ENCODE measurements at places on chromosomes 6 and 20.

DNA sequence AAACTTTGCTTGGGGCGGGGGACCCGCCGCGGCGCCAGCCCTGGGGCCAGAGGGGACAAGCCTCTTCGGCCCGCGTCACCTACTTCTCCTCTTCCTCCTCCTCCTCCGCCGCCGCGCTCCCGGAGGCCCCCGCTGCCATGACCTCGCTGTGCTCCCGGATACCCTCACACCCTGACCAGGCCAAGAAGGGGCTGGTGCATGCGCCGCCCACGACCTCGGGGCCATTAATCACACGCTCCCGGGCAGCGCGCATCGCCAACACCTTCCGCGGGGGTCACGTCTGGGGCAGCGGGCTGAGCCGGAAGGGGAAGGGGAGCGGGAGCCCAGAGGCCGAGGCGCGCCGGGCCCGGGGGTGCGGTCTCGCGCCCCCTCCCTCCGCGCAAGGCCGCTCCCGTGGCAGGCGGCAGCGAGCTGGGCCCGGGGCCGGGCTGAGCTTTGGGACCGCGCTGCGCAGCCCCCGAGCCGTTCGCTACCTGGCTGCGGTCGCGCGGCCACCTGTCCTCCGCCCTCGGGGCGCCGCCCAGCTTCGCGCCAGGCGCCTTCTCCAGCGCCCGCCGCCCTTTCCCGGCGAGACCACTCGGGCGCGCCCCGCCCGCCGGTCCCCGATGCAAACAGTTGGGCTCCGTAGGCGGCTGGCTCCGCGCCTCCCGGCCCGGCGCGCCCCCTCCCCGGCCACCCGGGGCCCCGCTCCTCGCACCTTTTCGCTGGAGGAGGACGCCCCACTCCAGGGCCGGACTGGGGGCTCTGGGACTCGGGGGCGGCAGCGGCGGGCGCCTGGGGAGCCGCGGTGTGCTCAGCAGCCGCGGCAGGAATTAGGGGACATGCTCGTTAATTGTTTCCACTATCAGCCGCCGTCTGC, 575 bp upstream of the CNR1 start:
- no peak for DNase-seq

DNA sequence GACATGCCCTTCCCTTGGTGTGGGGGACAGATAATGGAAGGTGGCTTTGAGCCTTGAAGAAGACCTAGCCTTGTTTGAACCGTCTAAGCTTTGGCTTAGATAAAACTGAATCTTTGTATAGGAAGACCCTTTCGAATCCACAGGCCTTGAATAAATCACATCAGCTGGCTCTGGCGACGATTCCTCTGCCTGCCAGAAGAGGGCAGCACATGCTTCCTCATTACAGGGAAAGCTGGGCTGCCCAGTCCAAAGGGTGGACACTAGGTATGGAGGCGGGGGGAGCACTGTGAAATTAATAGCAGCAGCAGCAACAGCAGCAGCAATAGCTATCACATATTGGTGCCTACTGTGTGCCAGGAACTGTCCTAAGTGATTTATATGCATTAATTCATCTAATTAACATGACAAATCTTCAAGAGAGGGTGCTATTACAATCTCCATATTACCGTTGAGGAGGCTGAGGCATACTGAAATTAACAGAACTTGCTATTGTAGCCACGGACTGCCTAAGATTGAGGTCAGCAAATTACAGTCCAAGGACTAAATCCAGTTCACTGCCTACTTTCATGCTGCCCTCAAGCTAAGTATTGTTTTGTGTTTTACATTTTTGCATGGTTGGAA, 85.1 kb downstream of the CLIC5 start:
- DNase-seq: peak; percentile 61

DNA sequence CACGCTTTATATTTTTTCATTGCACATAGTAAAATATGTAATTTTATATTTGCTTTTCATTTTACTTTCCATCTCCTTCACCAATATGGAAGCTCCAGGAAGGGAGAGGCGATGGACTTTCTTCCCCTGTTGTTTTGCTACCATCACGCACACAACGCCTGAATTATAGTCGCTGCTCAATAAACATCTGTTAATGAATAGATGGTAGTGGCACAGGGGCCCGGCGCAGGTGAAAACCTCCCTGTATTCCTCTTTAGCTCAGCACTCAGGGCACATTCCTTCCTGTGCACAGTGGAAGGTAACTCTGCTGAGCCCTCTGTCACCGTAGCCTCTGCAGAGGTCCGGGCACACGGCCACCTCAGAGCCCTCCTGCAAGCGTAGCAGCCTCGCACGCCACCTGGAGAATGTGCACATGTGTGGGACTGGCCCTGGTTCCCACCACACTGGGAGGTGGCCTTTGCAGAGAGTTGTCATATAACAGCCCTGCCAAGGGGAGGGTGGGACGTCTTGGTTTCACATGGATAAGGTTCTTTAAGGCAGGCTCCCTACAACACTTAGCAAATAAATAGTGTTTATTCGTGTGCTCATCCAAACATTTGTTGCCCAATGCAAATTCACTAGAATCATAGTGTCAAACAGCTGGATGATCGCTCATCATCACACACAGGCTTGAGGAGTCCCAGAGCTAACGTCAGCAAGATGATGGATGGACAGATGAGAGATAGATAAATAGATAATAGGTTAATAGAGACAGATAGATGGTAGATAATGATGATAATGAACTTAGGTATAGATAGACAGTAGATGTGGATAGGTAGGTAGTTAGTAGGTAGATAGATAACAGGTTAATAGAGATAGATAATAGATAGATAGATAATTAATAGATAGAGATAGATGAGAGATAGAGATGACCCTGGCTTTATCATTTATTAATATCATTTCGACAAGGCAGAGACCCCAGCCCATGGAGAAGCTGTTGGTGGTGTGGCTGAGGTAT, 32.3 kb upstream of the AFDN start:
- DNase-seq: no peak

DNA sequence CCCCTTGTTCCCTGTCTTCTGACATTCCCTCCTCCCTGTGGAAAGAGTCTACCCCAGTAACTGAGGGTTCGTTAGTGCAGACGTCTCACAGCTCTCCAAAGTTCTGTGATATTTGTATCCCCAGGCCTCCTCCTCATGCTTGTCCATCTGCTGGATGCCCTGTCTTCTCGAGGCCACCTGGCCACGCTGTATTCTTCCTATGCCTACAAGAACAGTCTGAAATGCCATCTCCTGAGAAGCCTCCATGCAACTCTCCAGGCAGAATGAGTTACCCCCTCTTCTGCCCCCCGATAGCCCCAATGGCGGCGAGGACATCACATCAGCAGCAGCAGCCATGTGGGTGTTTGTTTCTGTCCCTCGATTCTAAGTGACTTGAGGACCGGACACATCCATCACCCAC, 9.3 kb downstream of the ULBP2 start:
- no peak for DNase-seq

DNA sequence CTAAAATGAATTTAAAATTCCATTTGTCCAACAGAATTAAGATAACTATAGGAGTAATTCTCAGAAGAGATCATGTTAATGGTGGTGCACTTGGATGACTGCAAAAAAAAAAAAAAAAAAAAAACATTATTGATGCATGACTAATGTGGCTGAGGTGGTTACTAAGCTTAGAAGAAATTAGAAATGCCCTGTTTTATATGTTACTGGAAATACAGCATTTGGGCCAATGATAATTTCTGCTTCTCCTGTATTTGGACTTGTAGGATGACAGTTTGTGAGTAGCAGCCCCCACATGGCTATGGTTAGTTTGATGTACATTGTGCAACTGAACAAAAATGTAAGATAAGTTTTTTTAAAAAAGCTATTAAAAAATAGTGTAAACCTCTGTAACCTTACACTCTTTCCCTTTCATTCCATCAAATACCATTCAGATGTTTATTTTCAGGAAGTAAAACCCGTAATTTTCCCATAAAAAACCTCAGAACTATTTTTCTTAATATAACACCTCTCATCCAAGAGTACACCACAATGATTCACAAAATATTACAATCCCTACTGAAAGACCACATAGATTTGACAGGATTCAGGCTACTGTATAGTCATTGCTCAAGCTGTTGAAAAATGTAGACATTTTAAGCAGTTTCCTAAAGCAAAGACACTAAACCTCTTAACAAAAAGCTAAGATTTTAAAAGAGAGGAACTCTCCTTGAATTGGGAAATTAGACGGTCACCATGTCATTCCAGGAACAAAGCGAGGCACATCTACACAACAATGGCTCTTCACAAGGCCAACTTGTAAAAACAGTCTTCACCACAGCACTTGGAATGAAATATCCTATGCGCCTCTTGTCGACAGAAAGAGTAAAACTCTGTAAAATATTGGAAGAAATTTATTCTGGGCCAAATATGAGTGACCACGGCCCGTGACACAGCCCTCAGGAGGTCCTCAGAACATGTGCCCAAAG, 83.0 kb downstream of the WDR27 start:
- peak; percentile 37 for DNase-seq

- no peak for DNase-seq
These were observed 121.0 kb downstream of the SYNDIG1 start for GRCh38 chr20:24590178-24590982.

DNA sequence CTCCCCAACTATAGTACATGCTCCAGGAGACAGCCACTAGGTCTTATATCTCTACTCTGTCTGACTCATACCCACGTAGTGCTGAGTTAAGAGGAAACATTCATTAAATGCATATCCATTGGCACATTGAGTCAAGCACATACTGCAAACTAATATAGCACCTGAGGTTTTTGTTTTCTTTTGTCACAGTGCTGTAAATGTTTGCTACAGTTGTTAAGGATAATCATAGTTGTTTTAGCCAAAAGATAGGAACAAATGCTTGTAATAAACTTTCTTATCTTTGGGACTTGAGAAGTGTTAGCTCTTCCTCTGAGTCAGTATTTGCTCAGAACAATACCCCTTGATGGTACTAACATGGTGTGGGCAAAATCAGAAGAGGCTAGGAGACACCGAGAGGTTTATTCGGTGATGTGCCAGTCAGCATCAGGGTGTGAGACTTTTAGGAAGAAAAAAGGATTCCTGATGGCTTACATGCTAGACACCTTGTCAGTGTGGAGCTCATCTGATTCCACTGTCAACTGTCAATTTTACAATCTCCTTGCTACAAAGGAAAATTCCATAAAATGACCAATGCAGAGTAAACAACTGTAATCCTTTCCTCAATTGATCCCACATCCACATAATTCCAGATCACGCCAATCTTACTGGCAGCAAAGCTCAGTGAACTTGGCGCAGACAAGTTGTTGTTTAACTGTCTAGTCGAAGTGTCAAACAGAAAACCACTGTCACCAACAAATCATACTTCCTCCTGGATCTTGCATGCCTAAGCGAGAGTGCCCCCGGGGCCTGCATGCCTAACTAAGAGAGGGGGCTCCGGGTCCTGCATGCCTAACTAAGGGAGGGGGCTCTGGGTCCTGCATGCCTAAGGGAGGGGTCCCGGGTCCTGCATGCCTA, 36.1 kb downstream of the ELOVL2 start:
- DNase-seq: no peak

DNA sequence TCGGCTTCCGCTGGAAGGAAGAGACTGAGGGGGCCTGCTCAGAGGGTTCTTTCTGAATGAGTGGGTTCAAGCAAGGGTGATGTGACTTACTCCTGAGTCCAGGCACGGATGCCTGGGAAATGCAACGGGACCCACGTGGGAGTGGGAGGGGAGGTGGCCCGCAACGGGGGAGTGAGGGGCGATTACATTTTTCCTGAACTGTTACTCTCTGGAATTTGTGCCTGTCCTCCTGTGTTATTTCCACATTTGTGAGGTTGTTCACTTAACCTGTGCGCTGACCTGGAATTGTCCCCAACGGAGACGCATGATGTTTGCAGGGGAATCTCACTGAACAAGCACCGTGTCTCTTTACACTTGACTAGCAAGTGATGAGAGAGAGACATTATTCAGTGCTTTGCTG, 209.4 kb downstream of the CDH4 start:
- DNase-seq: no peak

DNA sequence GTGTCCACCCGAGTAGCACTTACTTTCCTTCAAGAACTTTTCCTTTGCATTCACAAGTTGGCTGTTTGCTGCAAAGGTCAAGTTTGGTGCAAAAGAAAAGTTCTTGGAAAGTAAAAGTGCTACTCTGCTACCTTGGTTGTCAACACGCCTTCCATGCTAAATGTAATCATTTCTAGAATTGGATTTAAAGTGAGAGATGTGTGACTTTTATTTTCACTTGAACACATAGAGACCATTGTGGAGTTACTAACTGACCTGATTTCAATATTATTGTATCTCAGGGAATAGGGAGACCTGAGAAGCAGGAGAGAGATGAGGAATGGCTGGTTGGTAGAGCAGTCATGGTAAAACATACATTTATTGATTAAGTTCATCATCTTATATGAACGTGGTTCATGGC, 49.7 kb upstream of the IFNGR1 start:
- DNase-seq: no peak

DNA sequence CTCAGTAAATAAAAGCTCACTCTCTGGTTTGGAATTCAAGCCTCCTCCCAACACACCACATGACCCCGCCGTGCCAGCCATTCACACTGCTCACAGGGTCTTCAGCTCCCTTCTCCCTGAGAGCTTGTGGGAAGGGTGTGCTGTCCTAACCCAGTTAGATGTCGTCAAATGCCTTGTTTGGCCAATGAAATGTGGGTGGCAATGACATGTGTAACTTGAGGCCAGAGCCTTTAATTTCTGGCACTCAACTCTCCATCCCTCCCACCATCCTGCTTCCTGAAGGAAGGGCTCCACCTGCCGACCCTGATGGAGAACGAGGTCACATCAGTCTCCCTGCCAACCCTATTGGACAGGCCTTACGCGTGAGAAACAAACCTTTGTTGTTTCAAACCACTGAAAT, 224.5 kb upstream of the AGPAT4 start:
- DNase-seq: no peak

GRCh38 chr6:143817621-143818020, 25.5 kb upstream of the LTV1 start:
- DNase-seq: no peak

DNA sequence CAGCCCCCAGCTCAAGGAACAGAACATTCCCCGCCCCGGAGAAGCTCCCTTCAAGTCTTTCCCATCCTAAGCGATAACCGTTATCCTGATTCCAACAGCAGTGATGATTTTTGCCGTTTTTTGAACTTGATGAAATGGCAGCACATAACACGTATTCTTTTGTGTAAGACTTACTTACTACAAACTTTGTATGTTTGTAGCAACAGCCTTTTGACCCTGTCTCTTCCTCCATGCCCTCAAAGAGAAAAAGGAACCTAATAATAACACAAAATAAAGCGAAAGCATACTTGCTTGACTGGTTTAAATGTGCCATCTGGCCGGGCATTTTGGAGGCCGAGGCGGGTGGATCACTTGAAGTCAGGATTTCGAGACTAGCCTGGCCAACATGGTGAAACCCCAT, 26.4 kb upstream of the SLC9A8 start:
- DNase-seq: no peak
